ENCODE measurements at places on chromosomes 7 and 10. TPM values are rescaled to one million over a fixed set of nuclear protein-coding genes. Genes with fewer than 3 reads are reported as not detected.

The TRAPPC14 gene
- total RNA-seq: 10.3 TPM

The MAGI2 gene
- 13.8 TPM for total RNA-seq

The OGDHL gene
- total RNA-seq: 0.16 TPM

The GSDME gene
- total RNA-seq: 34.7 TPM

The HSPA14 gene
- 6.8 TPM for total RNA-seq

The SLC26A4 gene
- 0.24 TPM for total RNA-seq

The BAMBI gene
- total RNA-seq: 16.2 TPM
